ENCODE measurements at places on chromosomes 6 and 20.
A peak's percentile ranks its signal among the peaks of the same experiment; 100 is the strongest.

DNA sequence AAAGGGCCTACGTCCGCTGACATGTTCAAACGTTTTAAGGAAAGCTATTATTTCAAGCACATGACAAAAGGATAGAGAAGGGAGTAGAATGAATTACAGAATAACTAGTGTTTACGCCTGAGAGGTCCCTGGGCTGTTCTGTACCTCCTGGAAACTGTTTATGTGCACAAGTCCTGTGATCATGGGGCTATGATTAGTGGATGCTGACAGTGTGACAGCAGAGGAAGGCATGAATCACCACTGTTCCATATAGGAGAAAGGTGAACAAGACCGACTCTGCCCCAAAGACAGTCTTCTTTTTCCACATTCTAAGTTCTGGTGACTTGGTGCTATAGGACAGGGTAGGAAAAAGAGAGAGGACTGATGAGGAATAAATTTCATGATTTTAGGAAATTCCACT, 249.2 kb upstream of the PRDM1 start:
- DNase-seq, result no peak

GRCh38 chr6:134719286-134719685, 230.6 kb downstream of the ALDH8A1 start:
- no peak for DNase-seq

GRCh38 chr6:148580442-148580841, 166.4 kb upstream of the UST start:
- DNase-seq, result no peak

GRCh38 chr6:154886471-154886870, 108.6 kb upstream of the TIAM2 start:
- DNase-seq, result no peak

DNA sequence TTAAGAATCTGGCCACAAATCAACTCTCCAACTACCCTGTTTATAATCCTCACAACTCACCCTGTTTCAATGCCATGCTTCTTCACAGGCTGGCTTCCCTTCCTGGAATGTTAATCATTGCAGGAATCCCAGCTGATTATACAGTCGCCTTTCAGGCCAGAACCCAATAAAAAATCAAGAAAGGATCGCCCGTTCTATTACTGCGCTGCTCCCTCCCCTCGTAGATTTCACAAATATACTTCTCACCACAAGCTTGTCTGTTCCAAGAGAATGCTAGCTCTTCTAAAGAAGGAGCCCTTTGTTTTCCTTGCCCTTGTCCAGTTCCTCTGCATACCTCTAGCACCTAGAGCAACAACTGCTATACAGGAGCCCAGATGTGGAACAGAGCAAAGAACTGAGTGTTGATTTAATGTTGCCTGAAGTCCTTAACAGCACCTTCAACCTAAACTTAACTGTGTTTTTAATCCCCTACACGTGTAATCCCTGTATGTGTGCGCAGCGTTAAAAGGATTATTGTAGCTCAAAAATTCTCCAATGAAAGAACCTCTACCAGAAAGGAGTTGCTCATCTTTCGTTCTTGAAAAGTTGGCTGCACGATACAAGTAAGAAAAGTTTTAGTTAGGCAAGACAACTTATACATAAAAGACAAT, 988 bp downstream of the ECHDC1 start:
- peak; percentile 87 for DNase-seq

DNA sequence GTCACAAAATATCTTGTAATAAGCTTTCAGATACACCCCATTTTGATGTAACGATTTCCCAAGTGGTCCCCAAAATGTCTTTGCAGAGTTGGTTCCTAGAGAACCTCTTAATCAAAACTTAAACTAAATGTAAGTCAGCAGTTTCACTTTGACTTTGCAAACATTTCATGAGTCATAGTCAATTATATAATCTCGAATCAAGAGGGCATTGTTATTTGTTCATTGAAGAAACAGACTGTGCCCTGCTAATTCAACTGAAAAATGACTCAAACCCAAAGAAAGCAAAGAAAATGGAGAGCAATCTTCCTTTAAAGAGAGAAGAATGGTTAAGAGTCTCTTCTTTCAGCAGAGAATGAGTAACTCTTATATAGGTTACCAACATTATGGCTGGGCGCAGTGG, 58.3 kb downstream of the IPCEF1 start:
- no peak for DNase-seq

DNA sequence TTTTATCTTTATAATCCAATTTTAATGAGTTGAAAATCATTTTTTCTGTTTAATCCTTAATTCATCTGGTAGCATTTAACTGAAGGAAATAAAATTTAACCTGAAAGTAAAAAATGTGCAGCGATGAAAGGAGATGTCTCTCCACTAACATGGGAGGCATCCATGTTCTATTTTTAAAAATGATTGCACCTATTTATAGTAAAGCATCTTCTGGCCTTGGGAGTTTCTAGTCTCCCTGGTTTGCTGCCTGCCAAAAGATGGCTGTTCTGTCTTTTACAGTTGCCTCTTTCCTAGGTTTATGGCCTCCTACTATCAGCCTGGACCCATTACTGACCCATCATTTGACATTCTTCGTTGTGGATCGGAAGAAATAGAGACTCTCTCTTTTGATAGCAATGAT, 143.0 kb downstream of the B3GAT2 start:
- DNase-seq, result no peak

- DNase-seq, result no peak
Observed at GRCh38 chr6:148138573-148138972, 204.1 kb upstream of the SASH1 start.

- DNase-seq, result no peak
Observed at GRCh38 chr6:92114091-92114675, 1305.2 kb downstream of the EPHA7 start.

- DNase-seq, result no peak
Observed at GRCh38 chr6:53829698-53830221, 35.0 kb downstream of the LRRC1 start.

DNA sequence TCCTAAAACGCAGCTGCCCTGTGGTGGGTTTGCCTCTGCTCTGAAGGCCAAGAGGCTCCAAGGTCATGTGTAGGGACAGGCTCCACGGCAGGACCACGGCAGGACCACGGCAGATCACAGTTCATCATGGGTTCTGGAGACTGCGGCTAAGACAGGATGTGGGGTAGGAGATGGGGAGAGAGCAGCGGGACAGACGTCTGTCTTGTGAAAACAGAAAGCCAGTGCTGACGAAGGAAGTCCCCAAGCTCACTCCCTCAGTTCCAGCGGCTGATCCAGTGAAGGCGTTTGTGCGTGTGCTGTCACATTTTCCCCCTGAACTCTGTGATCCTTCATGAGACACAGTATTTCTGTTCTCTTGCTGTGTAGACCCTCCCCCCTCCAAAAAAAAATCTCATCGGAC, 67.9 kb upstream of the PTGIS start:
- DNase-seq, result no peak

DNA sequence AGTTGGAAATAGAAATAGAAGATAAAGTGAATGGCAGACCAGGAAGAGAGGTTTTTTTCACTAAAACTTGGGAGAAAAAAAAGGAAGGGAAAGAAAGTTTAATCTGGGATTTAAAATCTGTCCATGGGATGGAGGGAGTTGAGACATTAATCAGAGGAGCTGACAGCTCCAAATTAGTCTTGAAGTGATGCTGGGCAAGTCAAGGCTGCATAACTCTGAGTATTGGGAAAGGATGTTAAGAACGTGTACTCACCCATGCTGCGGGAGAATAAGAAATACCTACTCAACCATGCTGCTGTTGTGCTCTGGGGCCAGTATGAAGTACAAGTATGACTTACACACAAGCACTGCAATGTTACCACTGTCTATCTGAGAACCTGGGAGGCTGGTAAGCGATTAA, 47.5 kb downstream of the SNRNP48 start:
- DNase-seq, result no peak

- no peak for DNase-seq
Observed at GRCh38 chr6:15082708-15083107, 163.2 kb upstream of the JARID2 start.

DNA sequence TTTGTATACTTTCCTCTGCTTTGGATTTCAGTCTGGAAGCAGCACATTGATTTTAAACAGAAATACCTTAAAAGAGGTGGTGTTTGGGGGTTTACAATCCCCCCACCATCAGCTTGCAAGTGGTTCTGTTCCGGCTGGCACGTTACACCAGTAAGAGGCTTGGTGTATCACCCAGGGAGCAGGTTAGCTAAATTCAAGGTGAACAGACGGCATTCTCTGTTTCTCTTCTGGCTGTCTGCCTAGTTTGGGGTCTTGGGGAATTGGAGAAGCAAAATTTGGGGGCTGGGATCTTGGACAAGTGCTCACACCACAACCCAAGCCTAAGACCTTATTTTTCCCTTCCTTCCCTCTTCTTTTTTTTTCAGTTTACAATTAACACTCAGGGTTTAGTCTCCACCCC, 7.5 kb upstream of the APCDD1L start:
- no peak for DNase-seq

GRCh38 chr6:1627827-1628560, 18.3 kb downstream of the FOXC1 start:
- no peak for DNase-seq

GRCh38 chr6:131486608-131487007, 86.4 kb upstream of the ARG1 start:
- no peak for DNase-seq

- no peak for DNase-seq
Observed at GRCh38 chr6:149032599-149033405, 284.7 kb upstream of the TAB2 start.

DNA sequence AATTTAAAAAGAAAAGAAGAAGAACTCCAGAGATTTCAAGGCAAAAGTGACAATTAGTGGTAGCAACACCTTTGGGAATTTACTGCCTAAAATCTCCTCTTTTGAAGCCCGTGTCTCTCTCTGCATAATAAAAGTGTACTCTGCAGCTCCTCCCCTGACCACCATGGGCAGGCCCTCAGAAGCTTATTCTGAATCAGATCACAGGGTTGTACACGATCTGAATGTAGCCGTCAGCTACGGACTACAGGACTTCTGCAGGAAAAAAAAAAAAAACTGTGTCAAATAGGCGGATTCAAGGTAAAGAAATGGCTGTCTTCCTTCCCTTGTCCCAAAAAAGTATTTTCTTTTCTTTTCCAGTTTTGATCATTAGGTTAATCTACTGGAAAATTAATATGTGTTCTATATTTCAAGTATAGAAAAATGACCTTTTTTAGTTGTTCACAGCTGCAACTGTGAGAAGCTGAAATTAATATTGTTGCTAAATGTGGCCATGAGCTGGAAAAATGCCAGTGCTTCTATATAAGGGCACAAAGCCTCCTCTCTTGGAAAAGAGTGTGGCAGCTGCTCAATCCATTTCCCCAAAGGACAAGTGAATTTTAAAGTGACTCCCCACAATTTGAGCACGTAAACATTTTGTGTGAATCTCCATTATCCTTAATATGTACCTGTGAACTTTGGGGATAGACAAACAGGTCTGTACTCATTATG, 397.4 kb downstream of the C6orf118 start:
- DNase-seq, result no peak

DNA sequence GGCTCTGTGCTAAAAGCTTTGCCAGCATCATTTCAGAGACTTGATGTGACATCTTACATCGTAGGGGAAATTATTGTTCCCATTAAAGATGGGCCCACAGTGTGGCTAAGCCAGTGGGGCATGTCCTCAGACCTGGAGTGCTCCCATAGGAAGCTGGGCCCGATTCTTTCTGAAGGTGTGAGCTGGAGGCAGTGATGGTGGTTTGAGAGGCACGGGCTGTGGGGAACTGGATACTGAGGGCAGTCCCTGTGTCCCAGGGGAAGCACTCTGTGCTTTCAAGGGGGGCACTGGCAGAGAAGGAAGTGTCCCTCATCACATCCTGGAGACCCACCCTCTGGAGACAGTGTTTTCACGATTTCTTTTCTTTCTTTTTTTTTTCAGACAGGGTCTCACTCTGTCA, 8.6 kb upstream of the FAM110A start:
- DNase-seq, result peak; percentile 26

GRCh38 chr6:101083533-101084175, 202.5 kb upstream of the ASCC3 start:
- no peak for DNase-seq

DNA sequence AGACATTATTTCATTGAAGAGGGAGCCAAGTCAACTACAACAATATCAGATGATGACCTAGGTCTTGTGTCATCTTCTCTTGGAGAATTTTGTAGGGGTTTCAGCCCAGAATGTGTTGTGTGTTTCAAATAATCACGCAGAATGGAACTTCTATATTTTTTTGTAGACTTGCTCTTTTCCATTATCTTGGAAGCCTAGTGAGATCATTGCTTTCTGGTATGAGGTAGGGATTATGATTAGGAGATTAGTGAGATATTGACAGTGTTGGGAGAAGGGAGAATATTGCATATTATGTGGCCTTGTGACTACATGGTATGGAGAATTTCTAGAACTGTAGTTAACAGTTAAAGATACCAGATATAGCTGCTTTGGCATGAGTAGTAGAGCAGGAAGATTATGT, 423.6 kb upstream of the PLCB4 start:
- no peak for DNase-seq

DNA sequence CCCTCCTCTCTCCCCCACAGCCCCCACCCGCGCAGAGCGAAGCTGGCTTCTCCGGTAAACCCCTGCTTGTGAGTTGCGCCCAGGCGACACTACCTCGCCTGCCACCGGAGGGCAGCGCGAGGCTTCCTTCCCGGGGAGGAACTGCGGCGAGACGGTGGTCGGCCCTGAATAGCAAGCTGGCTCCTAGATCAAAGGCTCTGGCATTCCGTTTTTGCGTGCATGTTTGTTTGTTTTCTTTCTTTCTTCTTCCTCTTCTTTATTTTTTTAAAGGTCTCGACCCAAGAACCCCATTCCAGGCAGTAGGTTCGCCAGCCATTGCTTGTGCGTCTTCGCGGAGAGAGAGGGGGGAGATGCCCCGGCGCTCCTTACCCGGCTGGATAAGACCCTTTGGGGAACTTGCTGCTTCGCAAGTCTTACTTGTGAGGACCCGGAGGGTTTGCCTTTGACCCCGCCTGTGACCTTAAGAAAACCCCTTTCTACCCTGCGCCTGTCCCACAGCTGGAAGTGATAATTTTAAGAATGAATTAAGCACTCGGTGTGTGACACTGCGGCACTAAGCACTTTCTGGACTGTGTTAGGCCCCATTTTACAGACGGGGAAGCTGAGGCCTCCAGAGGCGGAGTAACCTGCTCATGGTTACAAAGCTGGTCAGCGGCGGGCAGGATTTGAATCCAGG, 92.7 kb upstream of the SIRPA start:
- peak; percentile 92 for DNase-seq

DNA sequence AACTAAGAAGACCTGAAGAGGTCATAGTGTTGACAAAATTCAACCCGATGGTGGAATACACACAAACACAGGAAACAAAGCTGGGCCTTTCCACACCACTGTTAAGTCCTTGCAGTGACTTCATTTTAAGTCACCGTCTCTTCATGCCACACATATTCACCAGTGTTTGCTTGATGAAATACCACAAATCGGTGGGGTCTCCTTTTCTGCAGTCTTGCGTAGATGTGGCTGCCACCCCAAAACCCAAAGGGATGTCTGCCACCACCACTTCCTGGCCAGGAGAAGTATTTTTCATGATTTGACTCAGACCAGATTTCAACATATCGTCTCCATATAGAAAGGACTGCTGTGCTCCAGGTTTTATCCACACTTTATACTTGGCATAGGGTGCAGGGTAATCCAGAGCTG, 11.0 kb upstream of the COL10A1 start:
- no peak for DNase-seq
